Fibroblast of lung (primary cell): ENCODE measurements at places on chromosomes 12 and 14. TPM values are rescaled to one million over a fixed set of nuclear protein-coding genes. Genes with fewer than 3 reads are reported as not detected.

LARP4 gene
- 33.9 TPM in 2 replicates for total RNA-seq

PROX2 gene
- not detected in 2 replicates for total RNA-seq

OVCH1 gene
- total RNA-seq = 0.51 and 1.2 TPM in 2 replicates

PRIMA1 gene
- total RNA-seq = not detected in 2 replicates

RNF212B gene
- total RNA-seq = not detected in 2 replicates
